ENCODE measurements at places on chromosomes 5 and 9. TPM values are rescaled to one million over a fixed set of nuclear protein-coding genes. Genes with fewer than 3 reads are reported as not detected.

AGXT2 gene
- total RNA-seq: not detected

GRCh38 chr5:96146675-96147074 lies 185.0 kb upstream of the ELL2 start:
- H3K27ac ChIP-seq: no peak overlapping the region
- H3K36me3 ChIP-seq: no peaks in the 10 kb centered on the region
- H3K4me3 ChIP-seq: no peak overlapping the region
- peak; percentile 11 for DNase-seq
- H3K27me3 ChIP-seq: no peaks in the 10 kb centered on the region
- no peaks in the 10 kb centered on the region for H3K4me1 ChIP-seq

DNA sequence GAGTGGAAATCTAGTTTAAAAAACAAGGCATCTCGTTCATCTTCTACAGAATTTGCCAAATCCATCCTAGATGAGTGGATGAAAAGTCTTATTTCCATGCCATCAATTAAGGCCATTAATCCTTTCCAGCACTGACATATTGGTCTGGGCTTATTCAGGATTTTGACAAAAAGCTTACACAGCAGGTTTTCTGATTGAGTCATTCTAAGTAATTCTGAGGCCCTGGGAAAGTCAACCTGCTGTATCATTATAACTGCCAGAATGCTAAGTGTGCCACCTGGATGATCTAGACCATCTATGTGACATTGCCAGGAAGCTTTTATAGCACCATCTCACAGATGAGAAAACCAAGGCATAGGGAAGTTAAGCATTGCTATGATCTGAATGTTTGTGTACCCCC lies 132.1 kb upstream of the MAP3K1 start:
- no peaks in the 10 kb centered on the region for H3K27me3 ChIP-seq
- no peaks in the 10 kb centered on the region for H3K36me3 ChIP-seq
- peaks cover 1% of the 10 kb centered on the region for H3K4me1 ChIP-seq
- no peak overlapping the region for H3K4me3 ChIP-seq

GRCh38 chr5:74596927-74597326 lies 43.6 kb downstream of the ENC1 start:
- H3K27ac ChIP-seq: no peak overlapping the region
- no peaks in the 10 kb centered on the region for H3K36me3 ChIP-seq
- H3K27me3 ChIP-seq: no peaks in the 10 kb centered on the region
- no peaks in the 10 kb centered on the region for H3K4me1 ChIP-seq

- peaks cover 26% of the 10 kb centered on the region for H3K4me1 ChIP-seq
- H3K27ac ChIP-seq: no peak overlapping the region
- no peak overlapping the region for H3K4me3 ChIP-seq
- H3K36me3 ChIP-seq: peaks cover 71% of the 10 kb centered on the region
These were observed 4.3 kb upstream of the SURF6 start for GRCh38 chr9:133340256-133340655.

GRCh38 chr5:127425868-127426267 lies 91.6 kb upstream of the PRRC1 start:
- no peaks in the 10 kb centered on the region for H3K36me3 ChIP-seq
- H3K4me1 ChIP-seq: no peaks in the 10 kb centered on the region
- no peak overlapping the region for H3K4me3 ChIP-seq
- no peak overlapping the region for H3K27ac ChIP-seq
- peaks cover 5% of the 10 kb centered on the region for H3K27me3 ChIP-seq
- no peak for DNase-seq

- no peak for DNase-seq
- H3K27ac ChIP-seq: no peak overlapping the region
- no peaks in the 10 kb centered on the region for H3K27me3 ChIP-seq
- no peaks in the 10 kb centered on the region for H3K4me1 ChIP-seq
- no peak overlapping the region for H3K4me3 ChIP-seq
- no peaks in the 10 kb centered on the region for H3K36me3 ChIP-seq
These were observed 181.8 kb downstream of the GADD45G start for GRCh38 chr9:89786655-89787054.

DNA sequence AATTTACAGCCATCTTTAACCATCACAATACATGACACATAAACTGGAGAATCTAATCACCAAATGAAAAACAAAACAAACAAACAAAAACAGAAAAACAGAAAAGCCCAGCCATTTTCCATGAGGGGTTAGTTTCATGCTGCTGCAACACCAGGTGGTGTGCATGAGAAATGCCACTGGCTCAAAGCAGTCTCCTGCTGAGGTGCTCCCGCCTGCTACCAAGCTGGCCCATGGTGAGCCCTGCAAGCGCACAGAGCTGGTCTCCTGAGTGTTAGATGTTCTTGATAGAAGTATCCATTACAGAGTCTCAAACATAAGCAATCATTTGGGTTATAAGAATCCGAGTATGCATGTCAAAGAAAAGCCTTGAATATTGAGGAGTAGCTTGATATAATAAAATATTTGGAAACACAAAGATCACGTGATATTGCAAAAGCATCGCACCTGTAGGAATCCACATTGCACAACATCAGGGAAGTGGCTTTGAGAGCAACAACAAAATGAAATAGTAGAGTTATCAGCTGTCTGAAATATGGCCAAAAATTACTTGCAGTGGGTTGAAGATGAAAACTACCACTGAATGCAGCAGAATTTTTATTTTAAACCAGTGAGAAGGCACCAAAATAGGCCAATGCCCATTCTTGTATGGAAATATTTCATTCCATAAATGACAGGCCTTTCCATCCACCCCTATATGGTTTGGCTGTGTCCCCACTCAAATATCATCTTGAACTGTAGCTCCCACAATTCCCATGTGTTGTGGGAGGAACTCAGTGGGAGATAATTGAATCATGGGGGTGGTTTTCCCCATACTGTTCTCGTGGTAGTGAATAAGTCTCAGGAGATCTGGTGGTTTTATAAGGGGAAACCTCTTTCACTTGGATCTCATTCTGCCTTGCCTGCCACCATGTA lies 194.8 kb downstream of the SYK start:
- H3K27ac ChIP-seq: no peak overlapping the region
- no peak overlapping the region for H3K4me3 ChIP-seq
- no peak for DNase-seq
- no peaks in the 10 kb centered on the region for H3K4me1 ChIP-seq

GRCh38 chr9:99753436-99753835 lies 68.2 kb upstream of the NR4A3 start:
- H3K36me3 ChIP-seq: no peaks in the 10 kb centered on the region
- peaks cover 2% of the 10 kb centered on the region for H3K27me3 ChIP-seq
- H3K4me3 ChIP-seq: no peak overlapping the region

GRCh38 chr9:11356067-11356466 lies 743.3 kb upstream of the PTPRD start:
- H3K36me3 ChIP-seq: no peaks in the 10 kb centered on the region
- no peak overlapping the region for H3K27ac ChIP-seq
- no peak for DNase-seq

FAM81B gene
- total RNA-seq: 0.36 TPM

DNA sequence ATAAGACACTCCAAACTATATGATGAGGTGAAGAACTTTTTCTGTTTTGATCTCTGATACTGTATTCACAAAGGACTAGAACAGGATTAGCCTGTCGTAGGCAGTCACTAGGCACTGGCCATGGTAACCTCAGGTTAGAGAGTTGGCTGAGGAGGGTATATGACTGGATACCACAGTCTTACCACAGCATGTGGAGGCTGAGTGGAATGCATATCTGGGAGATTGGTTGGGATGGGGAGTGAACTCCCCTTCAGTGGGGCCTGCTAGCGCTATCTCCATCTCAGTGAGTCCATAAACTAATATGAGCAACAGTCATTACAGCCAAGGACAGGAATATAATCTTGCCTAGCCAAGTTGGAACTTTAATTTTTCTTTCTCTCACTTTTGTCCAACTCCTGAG lies 339.1 kb downstream of the SPATA31D1 start:
- H3K27ac ChIP-seq: no peak overlapping the region
- H3K4me1 ChIP-seq: no peaks in the 10 kb centered on the region
- H3K4me3 ChIP-seq: no peak overlapping the region
- H3K36me3 ChIP-seq: no peaks in the 10 kb centered on the region

DNA sequence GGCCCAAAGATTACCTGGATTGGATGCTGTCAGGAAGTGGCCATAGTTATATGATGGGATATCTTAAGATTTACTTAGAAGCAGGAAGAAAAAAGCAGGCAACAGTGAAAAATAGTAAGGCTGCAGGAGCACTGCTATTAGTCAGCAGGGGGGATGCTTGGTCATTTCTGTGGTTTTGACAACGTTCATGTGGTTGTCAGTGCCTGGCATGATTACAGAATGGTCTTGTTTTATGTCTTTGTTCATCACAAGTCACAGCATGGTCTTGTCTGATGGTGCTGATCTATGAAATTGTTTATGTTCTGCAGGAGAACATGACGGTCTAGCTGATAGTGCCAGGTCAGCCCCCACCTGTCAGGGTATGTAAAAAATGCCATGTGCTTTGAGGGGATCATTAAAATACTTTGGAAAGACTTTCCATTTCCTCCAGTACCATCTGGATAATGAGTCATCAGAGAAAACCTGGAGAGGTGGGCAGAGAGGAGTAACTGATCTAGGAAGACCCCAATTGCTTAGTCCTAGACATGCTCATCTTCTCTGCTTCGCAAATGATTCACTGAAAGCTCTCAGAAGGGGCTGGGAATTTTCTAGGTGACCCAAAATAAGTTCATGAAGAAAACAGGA lies 48.5 kb downstream of the PLGRKT start:
- H3K27ac ChIP-seq: no peak overlapping the region
- DNase-seq: no peak
- H3K36me3 ChIP-seq: no peaks in the 10 kb centered on the region
- H3K4me3 ChIP-seq: no peak overlapping the region
- no peaks in the 10 kb centered on the region for H3K27me3 ChIP-seq

- H3K4me1 ChIP-seq: no peaks in the 10 kb centered on the region
- H3K27me3 ChIP-seq: no peaks in the 10 kb centered on the region
- H3K36me3 ChIP-seq: no peaks in the 10 kb centered on the region
- no peak overlapping the region for H3K4me3 ChIP-seq
- DNase-seq: no peak
These were observed 175.0 kb downstream of the GNAQ start for GRCh38 chr9:77856615-77857014.

DNA sequence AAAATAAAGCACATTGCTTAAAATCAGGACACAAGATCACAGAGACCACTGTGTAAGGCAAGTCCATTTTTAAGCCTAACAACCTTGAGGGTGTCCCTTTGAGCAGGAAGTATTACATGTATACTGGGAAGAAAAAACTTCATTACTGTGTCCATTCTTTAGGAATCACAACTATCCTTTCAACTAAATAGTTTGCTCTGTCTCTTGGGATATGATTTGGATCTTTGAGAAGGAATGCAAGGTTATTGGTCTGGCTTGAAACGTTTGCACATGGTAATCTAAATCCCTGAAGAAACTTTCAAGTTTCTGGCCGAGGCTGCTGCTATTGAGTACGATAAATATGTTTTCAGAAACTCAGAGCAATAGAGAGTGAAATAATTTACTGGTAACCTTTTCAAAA lies 923.0 kb upstream of the SEMA6A start:
- no peaks in the 10 kb centered on the region for H3K27me3 ChIP-seq
- H3K4me3 ChIP-seq: no peak overlapping the region
- no peak overlapping the region for H3K27ac ChIP-seq
- H3K36me3 ChIP-seq: no peaks in the 10 kb centered on the region

SNX24 gene
- total RNA-seq: 6.4 TPM

GRCh38 chr5:6480133-6481051 lies 31.7 kb downstream of the UBE2QL1 start:
- peaks cover 25% of the 10 kb centered on the region for H3K27me3 ChIP-seq
- H3K36me3 ChIP-seq: no peaks in the 10 kb centered on the region
- peak; percentile 38 for DNase-seq
- H3K27ac ChIP-seq: no peak overlapping the region
- no peak overlapping the region for H3K4me3 ChIP-seq

Measured in K562 (cell line).